ENCODE measurements at places on chromosomes 12 and 14.

GRCh38 chr12:1912580-1913376, 5.7 kb downstream of the CACNA2D4 start:
- DNase-seq = no peak

GRCh38 chr14:51585055-51585454, 66.7 kb upstream of the FRMD6 start:
- no peak for DNase-seq

GRCh38 chr14:30874999-30875787, 834 bp downstream of the COCH start:
- no peak for DNase-seq

DNA sequence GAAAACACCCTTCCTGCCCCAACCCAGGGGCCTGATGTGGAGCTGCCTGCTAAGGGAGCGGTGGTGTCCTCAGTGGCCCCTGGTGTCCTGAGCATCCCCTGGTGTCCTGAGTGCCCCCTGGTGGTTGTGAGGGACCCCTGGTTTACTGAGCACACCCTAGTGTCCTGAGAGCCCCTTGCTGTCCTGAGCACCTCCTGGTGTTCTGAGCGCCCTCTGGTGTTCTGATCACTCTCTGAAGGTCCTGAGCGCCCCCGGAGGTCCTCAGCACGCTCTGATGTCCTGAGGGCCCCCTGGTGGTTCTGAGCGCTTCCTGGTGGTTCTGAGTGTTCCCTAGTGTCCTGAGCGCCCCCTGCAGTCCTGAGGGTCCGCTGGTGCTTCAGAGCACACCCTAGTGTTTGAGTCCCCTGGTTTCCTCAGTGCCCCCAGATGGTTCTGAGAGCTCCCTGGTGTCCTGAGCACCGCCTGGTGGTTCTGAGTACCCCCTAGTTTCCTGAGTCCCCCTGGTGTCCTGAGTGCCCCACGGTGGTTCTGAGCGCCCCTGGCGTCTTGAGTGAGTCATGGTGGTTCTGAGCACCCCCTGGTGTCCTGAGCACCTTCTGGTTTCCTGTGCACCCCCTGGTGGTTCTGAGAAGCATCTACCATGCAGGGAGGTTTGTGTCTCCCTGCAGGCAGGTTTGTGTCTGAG, 1004.2 kb downstream of the TMEM121 start:
- no peak for DNase-seq

Measured in astrocyte of the cerebellum (primary cell).